ENCODE measurements at places on chromosomes 16 and 17. TPM values are rescaled to one million over a fixed set of nuclear protein-coding genes. Genes with fewer than 3 reads are reported as not detected.

The TSNAXIP1 gene
- polyA plus RNA-seq: 15.7 TPM

The HOXB7 gene
- 24.4 TPM for polyA plus RNA-seq

DNA sequence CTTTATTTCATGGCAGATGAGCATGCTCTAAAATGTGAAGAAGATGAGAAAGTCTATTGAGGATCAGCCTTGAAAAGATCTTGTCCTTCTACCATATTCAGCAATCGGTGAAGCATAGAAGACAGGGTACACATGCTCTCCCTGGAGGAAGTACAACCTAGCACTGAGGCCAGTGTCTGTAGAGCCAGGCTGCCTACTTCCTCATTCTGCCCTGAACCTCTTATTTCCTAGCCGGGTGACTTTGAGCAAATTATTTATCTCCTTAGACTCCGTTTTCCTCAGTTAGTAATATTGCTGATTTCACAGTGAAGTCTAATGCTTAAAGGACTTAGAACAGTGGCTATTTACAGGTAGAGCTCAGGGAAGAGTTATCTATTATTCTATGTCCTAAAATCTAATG, 58.4 kb downstream of the TMEM100 start:
- DNase-seq: no peak

The GAST gene
- not detected for polyA plus RNA-seq

DNA sequence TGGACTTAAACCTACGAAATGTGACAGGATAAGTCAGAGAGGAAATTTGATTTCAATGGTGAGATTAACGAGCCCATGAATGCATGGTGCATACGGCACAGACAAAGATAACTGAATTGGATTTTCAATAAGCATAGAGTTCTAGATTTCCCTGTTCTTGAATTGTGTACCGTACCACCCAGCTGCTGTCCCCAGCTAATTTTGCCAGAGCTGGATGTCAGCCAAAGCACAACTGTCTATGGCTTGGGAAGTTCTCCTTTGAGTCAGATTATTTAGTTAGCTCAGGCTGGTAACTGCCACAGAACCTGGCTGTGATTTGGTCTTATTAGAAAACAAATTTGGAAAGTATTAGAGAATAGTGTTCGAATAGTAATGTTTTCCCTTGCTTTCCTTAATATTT, 143.1 kb downstream of the CDH13 start:
- DNase-seq: no peak

The MRPL38 gene
- 214 TPM for polyA plus RNA-seq

DNA sequence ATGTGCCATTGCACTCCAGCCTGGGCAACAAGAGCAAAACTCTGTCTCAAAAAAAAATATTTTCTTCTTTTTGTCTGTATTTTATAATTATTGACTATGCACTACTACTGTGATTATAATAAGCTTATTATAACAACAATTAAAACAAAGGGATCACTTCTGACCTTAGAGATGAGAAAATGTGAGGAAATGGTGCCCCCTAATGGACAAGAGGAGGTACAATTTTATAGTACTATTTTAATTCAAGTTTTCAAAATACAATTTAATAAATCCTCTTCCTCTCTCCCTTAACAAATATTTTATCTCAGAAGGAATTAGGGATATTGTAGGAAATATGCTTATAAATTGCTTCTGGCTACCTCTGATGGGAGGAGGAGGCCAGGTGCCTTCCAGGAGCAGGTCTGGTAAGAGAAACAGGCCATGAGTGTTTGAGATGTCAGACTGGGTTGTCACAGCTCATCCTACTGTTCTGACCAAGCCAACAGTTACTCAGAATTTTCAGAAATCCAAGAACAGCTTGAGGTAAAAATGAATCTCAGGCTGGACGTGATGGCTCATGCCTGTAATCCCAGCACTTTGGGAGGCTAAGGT, 14.0 kb downstream of the VPS53 start:
- DNase-seq: no peak

DNA sequence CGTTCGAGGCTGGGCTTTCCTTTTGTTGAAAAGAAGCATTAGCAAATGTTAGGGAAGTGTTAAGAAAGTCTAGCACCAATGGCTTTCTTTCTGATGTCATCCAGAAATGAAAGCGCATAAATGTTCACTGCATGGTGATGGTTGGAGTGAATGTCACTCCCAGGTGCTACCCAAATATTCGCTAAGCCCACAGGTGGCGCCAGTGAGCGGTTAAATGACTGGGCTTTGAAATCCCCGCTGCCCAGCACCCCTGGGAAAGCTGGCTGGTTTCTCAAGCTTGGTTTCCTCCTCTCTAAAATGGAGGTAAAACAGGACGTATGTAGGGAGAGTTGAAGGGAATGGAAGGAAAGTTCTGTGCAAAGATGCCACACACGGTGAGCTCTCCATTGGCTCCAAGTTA, 104.4 kb downstream of the IRX5 start:
- peak; percentile 23 for DNase-seq

- DNase-seq: no peak
These were observed 77.5 kb downstream of the CDK5R1 start for GRCh38 chr17:32564325-32564724.

- no peak for DNase-seq
These were observed 27.2 kb upstream of the IL17C start for GRCh38 chr16:88610909-88611812.

Data from adrenal gland (tissue), 19 donors.